ENCODE measurements at places on chromosomes 1 and 21.

DNA sequence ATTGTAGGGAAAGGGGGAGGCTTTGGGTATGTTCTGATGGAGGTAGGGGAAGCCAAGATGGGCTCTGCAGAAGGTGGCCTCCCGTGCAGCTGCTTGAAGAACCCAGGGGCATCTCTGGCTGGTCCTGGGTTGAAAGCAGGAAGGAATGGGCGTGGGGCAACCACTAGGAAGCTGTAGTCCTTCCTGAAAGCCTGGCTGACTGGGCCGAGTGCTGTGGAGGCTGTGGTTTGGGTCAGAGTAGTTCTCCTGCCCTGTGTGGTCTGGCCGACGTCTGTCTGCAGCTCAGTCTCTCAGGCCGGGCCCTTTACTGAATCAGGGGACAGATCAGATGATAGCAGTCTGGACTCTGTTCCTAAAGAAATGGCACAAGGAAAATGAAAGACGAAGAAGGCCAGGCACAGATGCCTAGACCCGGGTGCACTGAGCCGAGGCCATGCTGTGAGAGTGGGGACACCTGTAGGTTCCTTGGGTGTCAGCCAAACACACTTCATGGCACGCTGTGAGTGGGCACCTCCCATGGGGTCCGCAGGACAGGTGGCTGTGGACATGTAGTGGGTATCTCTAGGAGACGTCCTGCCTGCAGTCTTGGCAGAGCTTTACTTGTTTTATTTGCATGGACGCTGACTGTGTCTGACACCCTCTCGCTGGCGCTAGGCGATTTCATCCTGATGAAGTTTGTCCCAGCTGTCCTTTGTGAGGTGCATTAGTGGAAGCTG is 87.0 kb downstream of the POFUT2 start:
- no peak for DNase-seq

- peak; percentile 76 for DNase-seq
These were observed 7.4 kb downstream of the WDR77 start for GRCh38 chr1:111441573-111442192.

- no peak for DNase-seq
These were observed 120.4 kb downstream of the EDEM3 start for GRCh38 chr1:184634296-184634695.

- no peak for DNase-seq
These were observed 15.4 kb downstream of the RABGAP1L start for GRCh38 chr1:174174461-174175329.

- DNase-seq: no peak
These were observed 21.4 kb downstream of the AHCYL1 start for GRCh38 chr1:110005971-110006370.

DNA sequence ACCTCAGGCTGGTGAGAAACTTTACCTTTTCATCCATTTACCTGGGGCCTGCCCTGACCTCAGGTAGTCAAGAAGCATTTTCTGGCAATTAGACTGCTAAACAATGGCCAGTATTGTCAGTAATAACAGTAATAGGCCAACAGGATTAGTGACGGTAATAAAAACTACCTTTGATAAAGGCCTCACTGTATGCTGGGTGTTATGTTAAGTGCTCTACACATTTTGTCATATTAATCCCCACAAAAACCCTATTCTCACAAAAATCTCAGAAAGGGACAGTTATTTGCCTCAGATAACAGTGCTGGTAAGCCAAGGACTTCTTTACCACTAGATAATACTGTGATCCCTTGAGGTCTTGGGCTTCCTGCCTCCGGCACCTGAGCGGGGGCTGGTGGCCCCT is 191.4 kb downstream of the FOXD2 start:
- DNase-seq: no peak

DNA sequence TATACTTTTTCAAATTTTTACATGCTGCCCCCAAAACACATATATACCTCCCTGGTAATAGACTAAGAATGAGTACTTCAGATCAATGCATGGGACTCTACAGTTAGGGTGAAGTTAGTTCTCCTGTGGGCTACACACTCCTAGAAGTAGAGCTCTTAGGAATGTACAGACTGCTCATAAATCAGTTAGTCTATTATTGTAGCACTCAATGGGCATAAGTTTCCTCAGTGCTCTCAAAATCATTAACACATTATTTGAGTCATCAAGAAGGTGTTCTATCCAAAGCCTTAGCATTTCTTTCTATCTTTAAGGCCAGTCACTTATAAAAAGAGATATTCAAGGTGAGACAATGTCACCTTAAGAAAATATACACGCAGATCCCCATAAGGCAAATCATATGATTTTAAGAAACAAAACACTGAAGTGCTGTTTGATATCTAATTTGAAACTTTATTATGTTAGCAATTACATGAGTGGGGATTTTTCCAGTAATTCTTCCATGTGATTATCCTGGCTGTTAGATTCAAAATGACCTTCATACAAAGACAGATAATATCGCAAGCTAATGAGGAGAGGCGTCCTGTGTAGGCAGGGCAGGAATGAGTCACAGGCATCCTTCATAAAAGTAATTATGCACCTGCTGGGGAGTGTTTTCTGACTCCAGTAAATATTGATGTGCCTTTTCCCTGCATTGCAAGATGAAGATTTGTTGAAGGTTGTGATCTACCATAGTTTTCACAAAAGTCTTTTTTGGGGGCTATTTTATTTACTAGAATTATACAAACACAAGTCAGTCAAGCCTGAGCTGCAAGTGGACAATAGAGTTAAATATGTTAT is 167.2 kb upstream of the ATP1B1 start:
- DNase-seq: no peak

DNA sequence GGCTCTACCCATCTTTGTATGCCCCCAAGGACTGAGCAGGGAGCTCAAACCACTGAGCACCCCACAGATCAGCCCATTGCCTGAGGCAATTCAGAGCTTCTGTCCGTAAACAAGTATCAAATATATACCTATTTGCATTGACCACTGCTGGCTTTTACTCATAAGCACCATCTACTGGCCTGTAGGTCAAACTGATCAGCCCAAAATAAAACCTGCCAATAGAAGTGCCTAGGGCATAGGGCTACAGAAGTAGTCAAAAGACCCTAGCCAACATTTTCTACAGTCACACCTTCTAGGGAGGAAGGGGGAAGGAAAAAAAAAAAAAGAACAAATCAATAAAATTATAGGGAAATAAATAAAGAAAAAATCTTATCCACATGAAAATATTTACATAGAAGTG is 5.3 kb upstream of the LCE3D start:
- no peak for DNase-seq

DNA sequence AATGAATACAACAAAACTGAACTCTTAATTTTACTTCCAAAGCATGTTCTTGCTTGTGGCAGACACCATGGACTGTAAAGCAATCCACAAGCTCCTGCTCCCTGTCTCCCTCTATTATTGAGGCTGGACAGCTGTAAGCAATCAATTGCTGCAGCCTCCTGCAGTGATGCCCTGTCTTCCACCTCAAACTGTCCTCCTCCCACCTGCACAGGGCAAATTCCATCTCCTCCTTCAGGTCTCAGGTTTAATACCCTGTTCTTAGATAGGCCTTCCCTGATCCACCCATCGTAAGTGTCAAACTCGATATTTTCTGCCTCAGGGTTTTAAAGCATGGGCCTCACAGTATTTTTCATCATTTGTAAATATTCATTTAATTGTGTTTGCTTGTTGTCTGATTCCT is 81.8 kb downstream of the LYST start:
- no peak for DNase-seq

- no peak for DNase-seq
These were observed 20.9 kb upstream of the ATP5PO start for GRCh38 chr21:33936301-33937038.

DNA sequence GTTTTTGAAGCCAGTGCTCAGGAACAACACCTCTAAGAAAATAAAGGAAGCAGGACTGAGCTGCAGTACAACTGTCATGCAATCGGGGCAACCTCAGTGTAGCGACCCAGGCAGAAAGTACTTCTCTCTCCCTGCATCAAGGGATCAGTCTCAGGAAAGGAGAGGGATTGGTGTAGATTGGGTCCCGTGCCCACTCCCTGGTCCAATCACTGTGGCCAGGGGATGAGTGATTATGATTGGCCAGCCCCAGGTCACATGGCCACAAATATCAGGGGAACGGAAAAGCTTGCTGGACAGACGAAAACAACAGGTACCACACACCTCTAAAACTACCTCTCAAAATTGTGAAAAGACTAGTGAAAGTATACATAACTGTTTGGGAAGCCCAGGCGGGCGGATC is 136.2 kb upstream of the F3 start:
- DNase-seq: no peak

DNA sequence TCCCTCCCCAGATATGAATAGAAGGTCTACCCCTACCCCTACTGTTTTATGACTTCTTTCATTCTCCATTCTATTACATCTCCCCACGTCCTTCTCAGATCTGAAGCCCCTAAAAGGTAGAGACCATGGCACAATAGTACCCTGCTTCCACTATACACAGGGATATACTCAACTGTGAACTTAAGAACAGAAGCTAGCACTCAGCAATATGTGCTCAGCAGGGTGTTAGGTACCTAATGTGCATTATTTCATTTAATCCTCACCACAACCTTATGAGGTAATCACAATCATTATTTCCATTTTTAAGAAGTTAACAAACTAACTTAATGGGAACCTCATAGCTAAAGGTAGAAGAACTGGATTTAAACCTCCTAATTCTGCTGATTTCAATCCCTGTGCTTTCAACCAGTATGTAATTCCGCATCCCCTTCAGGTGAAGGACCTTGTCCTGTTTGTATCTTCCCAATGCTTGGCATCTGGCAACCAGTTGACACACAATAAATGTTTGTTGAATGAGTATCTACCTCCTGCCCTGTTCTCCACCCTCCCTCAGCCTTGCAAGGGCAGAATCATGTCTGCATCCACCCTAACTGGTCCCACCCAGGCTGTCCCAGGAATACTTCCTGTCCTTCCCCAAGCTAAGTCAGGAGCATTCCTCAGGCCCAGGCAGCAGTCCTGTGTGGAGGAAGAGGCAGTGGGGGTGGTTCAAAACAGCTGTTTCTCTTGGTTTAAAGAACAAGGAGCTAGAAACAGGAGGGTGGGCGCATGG is 6.5 kb downstream of the DENND2D start:
- DNase-seq: no peak

- DNase-seq: peak; percentile 46
These were observed 550 bp downstream of the TRIM33 start for GRCh38 chr1:114510274-114511031.

- no peak for DNase-seq
These were observed 1037.2 kb upstream of the B3GALT2 start for GRCh38 chr1:194223596-194223995.
